ENCODE measurements at places on chromosomes 5 and 9.

GRCh38 chr5:154351141-154351540 is 94.7 kb upstream of the SAP30L start:
- DNase-seq = no peak

DNA sequence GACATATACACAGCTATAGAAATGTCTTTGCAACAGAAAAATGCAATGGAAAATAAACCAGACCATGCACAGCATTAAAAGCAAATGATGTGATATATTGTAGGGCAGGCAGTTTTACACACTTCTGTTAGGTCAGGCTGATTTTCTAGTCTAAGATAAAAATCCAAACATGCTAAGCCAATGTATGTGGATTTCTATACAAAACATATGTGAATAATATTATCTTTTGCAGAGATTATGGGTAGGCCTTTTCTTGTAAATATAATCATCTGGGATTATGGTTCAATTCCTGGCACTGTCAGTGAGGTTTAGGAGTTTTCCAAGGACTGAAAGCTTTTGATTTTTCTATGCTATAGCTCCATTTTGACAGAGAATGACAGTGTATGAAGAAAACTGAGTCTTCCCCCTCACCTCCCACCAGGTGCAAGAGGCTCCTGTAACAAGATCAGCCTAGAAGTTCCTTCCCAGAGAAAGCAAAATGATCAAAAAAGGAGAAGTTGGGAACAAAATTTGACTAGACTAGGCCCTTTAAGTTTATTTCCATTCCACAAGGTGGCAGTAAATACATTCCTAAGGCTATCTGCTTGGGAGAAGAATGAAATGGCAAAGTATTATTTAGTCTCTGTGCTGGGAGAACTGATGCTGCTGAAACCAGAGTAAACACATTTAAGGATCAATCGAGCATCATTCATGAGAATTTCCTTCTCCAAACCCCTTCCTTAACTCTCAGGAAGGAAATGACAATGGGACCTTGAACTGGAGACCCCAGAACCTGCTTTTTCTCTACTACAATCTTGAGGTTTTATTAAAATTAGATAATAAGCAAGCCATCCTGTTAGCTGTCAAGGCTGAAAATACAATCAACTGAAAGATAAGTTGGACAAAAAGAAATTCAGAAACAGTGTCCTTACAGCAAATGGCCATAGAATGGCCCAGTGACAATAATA is 133.0 kb upstream of the TUT7 start:
- no peak for DNase-seq

GRCh38 chr5:134088994-134089560 is 25.4 kb upstream of the TCF7 start:
- DNase-seq = no peak

- no peak for DNase-seq
These were observed 45.3 kb downstream of the SLC36A1 start for GRCh38 chr5:151492729-151493128.

GRCh38 chr5:14416621-14417275 is 164.8 kb upstream of the OTULINL start:
- DNase-seq = no peak

DNA sequence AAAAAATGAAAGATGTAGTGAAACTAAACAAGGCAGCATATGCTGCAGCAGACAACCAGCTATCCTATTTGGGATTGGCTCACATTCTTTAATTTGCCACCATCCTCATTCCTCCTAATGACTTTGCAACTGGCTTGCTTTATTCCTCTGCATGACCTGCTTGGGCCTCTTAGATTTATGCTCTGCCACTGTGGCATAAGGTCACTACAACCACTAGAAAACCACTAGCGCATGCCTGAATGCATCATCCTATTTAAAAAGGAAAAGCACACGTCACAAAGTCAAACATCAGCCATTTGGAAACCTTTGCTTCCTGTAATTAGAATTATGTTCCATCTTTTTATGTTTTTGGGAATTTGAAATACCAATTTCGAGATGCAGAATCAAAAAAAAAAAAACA is 40.8 kb upstream of the CCDC152 start:
- DNase-seq = no peak

- DNase-seq = no peak
These were observed 49.9 kb upstream of the DPYSL3 start for GRCh38 chr5:147559749-147560148.

DNA sequence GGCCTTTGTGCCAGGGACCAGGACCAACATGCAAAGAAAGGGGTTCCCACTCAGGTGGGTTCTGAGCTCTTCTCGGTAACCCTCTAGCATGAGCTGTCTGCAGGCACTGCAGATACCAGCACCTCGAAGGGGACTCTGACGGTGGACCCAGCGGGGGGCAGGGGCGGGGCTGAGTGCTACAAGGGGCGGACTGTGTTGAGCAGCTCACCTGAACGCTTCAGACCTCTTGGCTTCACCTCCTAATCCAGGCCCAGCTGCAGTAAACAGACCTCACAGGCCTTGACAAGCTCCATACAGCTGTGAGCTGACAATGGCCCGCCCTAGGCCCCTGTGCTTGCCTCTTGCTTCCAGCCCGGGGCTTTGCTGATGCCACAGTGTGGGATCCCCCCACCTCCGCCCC is 48.4 kb downstream of the C9orf50 start:
- DNase-seq = no peak

- DNase-seq = no peak
These were observed 3.0 kb downstream of the GDNF start for GRCh38 chr5:37836592-37837413.

- DNase-seq = no peak
These were observed 29.0 kb downstream of the MTMR12 start for GRCh38 chr5:32283539-32284377.

- no peak for DNase-seq
These were observed 4.0 kb upstream of the CLIC3 start for GRCh38 chr9:137000177-137000930.

- DNase-seq = no peak
These were observed 60.0 kb upstream of the IRX1 start for GRCh38 chr5:3535414-3536211.

DNA sequence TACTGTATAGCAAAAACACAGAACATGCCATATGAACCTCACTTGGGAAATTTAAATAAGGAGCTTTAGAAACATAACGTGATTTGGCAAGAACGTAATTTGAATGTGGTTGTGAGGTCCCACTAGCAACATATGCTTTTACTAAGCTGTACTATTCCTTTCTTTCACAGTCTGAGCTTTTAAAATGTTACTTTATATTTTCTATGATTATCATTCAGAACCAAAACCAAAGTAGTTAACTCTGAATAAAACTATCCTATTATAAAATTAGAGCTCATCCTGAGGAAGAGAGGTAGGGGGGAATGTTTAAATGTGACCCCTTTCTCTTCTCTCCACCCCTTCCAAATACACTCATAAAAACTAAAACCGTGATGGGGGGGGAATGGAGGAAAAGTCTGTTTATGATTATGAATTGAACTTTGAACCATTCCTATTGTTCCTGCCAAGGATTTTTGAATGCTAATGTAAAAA is 435.7 kb downstream of the NFIB start:
- no peak for DNase-seq

DNA sequence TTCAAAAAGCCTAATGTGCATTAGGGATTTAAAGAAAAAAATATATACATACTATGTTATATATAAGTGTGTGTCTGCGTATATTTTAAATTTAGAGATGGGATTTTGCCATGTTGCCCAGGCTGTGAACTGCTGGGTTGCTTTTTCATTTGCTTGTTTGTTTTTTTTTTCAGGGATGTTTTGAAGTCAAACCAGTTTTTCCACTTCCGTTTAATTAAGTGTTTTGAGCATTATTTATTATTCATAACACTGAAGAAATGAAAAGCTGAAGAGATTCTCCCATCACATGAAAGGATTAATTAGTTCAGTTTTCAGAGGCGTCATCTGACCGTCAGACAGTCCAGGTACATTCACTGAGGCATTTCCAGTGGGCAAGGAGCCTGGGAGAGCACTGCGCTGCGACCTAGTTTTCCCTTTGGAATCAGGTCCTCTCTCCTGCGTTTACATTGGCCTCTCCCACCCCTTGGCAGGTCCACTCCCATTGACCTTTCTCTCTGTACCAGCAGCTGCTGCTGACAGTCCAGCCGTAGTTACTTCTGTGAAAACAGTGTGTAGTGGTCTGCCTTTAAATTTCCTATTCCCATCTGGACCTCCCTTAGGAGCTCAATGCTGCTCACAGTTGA is 26.0 kb downstream of the ARRDC3 start:
- no peak for DNase-seq
